ENCODE measurements at places on chromosomes 7 and 10.
A peak's percentile ranks its signal among the peaks of the same experiment; 100 is the strongest.

GRCh38 chr7:86295526-86295925 is 348.2 kb upstream of the GRM3 start:
- DNase-seq, result no peak

DNA sequence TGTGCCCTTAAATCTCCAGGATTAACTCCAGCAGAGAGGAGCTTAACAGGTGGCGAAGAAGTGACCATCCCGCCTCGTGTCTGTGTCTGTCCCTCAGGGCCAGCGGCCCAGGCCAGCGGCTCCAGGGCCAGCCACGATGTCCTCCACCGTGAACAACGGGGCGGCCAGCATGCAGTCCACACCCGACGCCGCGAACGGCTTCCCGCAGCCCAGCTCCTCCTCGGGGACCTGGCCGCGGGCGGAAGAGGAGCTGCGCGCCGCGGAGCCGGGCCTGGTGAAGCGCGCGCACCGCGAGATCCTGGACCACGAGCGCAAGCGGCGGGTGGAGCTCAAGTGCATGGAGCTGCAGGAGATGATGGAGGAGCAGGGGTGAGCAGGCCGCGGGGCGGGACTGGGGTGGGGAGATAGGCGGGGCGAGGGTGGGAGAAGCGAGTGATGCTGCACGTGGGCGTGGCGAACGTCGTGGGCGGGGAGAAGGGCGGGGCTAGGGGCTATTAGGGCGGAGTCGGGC is 33.3 kb downstream of the SRRM3 start:
- DNase-seq, result peak; percentile 22

DNA sequence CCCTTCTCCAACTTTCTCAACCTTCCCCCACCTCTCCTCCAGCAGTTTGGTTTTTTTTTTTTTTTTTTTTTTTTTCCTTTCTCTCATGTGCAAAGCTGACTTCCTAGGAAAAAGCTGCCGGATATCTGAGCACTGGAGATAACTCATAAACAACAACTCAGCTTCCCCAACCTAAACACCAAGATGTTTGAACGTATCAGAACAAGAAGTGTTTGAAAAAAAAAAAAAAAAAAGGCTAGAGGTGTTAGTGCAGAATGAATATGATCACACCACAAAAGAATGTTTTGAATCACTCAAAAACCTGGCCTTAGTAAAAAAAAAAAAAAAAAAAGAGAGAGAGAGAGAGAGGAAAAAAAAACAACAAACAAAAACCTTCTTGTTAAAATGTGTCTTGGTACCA is 11.2 kb downstream of the GATA3 start:
- DNase-seq, result no peak

GRCh38 chr7:55055479-55055878 is 36.7 kb downstream of the EGFR start:
- DNase-seq, result no peak

DNA sequence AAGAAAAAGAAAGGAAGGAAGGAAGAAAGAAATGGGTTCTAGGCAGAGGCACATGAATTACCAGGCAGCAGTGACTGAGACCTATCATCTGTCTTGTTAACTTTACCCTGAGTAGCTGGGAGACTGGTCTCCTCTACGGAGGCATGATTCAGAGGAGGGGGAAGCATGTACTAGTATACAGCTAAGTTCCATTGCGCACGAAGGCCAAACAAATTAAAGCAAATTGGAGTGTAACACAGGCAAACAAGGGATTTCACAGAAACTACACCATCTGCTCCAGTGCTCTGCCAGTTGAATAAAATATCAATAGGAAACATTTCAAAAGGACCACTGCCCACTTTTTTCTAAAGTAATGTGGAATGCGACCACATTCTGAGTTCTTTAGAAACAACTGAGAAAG is 65.9 kb upstream of the RSU1 start:
- no peak for DNase-seq

GRCh38 chr7:55309040-55309991 is 55.8 kb upstream of the LANCL2 start:
- DNase-seq, result no peak

GRCh38 chr7:123211545-123211944 is 11.8 kb upstream of the SLC13A1 start:
- DNase-seq, result no peak

DNA sequence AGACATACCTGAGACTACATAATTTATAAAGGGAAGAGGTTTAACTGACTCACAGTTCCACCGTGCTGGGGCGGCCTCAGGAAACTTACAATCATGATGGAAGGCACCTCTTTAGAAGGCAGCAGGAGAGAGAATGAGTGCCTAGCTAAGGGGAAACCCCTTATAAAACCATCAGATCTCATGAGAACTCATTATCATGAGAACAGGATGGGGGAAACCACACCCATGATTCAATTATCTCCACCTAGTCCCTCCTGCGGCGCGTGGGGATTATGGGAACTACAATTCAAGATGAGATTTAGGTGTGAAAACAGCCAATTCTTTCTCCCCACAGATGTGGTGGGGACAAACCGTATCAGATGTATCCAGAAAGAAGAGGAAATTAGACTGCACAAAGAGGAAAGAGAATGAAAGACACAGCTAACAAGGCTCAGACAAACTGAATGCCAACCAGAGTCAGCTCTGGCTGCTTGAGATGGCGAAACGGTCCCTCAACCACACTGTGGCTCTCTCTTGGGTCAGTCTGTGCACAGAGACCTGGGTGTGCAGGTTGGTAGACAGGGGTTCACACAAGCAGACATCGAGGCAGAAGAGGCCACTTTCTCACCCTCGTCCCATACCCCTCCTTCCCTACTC is 375.6 kb downstream of the SFMBT2 start:
- DNase-seq, result no peak

GRCh38 chr10:17516376-17516775 is 62.0 kb upstream of the ST8SIA6 start:
- DNase-seq, result no peak

DNA sequence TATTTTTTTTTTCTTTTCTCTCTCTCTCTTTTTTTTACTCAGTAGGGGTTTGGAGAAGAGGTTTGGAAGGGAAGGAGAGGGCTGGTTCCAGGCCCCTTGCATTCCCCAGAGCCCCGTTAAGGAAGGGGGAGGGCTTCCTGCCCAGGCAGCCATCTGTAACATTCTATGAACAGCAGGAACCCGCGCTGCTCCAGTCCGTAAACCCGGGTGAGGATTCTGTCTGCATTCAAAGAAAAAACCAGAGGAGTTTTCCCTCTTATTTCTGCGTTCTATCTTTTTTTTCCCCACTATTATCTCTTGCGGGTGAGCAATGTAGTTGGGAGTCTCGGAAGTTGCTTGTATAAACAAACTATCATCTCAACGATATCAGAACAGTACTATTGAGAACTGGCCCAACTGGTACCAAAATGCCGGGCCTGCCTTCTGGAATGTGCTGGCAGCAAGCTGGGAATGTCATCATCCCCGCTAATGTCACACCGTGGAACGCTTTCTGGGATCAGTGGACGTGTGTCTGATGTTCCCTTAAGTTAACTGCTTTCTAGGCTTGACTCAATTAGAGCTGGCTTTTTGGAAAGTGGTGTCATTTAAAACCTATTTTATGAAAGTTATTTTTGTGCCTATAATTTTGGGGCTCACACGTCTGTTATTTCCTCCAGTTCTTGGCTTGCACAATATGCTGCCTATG is 153.1 kb upstream of the MEOX2 start:
- DNase-seq, result no peak

- no peak for DNase-seq
These were observed 289.3 kb upstream of the PODXL start for GRCh38 chr7:131845573-131846314.

DNA sequence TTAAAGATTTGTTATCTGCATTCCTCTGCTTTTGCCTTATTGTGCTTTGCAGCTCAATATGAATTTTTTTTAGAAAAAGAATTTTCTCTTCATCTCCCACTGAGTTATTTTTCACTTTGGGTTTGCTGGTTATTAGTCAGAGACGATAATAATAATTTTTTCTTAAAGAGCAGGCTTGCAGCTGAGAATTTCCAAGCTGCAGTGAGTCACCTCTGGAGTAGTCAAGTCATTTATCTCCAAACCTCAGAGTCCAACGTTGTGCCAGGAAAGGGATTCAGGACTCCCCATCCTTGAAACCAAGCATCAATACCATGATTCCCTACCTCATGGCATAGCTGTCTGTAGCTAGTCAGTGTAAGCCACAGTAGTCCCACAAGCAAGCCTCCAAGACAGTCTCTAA is 15.2 kb upstream of the EGR2 start:
- DNase-seq, result no peak

DNA sequence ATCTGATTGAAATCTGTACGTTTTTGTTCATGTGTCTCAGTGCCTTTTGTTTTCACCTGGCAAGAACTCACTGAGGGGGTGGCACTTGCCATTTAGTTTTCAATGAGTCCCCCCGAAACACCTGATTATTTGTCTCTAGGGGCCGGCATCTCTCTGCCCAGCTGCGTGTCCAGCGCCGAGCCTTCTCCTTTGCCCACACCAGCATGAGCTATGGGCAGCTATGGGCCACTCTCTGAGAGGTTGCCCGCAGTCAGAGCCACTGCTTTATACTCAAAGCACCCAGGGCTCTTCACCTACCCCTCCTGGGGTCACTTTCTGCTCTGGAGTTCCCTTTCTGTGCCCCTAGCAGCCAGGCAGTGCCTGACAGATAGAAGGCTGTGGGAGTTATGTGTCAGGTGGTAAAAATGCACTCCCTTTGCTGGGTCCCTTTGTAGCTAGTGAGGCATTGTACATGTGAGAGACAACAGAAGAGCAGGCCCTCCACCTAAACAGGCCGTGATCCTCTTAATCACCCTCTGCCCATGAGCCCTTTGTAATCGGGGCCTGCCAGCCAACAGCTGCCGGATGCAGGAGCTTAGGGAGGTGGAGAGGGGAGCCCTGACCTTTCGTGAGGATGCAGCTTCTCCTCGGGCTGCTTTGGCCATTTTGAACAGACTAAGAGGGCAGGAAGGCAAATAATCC is 133.1 kb upstream of the NPS start:
- DNase-seq, result no peak

DNA sequence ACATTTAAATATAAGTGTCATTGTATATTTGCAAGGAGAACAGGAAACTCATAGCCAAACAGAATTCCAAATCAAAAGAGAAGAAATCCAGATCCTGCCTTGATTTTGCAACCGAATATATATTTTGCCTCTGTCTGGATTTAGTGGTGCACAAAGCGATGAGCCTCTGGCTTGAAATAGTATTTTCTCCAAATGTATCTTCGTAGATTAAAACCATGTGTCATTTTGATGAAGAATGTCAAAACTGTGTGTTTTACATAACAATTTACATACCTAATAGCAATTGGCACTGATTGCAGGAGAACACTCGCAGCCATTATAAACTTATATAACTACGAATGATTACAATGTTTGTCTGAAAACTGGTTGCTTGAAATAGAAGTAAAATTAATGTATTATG is 156.4 kb downstream of the ARID5B start:
- DNase-seq, result no peak

DNA sequence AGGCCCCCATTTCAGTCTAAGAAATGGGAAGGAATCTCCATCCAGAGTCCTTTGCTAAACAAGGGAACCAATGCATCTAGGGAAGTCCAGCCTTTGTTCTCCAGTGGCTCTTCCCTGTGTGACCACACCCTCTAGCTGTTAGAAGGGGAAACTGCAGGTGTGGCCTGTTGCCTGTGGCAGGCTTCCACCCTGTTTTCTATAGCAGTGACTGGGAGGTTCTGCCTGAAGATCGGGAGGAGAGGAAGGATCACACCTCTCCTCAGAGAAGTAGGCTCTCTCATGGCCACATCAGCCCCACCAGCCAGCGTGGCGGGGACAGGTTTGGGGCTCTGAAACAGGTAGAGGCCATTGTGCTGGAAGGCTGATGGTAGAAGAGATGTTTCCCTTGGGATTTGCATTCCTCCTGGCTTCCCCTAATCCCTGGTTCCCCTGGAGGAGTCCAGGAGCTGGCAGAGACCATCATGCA is 47.7 kb upstream of the TRIM8 start:
- DNase-seq, result no peak

GRCh38 chr10:9274206-9274755 is 1219.8 kb downstream of the GATA3 start:
- DNase-seq, result no peak

- DNase-seq, result no peak
These were observed 195.6 kb downstream of the TNS3 start for GRCh38 chr7:47386273-47386835.

Data from activated naive CD4-positive, alpha-beta T cell (primary cell).